Activated T-cell treated with anti-CD3 and anti-CD28 coated beads, Interleukin-2, amount 50 U/mL, for 72 hours (primary cell): ENCODE measurements at places on chromosomes 12 and 14.

GRCh38 chr12:29899212-29899931 lies 115.6 kb upstream of the TMTC1 start:
- DNase-seq, result no peak

GRCh38 chr12:9367201-9367600 lies 159.0 kb upstream of the PZP start:
- no peak for DNase-seq

DNA sequence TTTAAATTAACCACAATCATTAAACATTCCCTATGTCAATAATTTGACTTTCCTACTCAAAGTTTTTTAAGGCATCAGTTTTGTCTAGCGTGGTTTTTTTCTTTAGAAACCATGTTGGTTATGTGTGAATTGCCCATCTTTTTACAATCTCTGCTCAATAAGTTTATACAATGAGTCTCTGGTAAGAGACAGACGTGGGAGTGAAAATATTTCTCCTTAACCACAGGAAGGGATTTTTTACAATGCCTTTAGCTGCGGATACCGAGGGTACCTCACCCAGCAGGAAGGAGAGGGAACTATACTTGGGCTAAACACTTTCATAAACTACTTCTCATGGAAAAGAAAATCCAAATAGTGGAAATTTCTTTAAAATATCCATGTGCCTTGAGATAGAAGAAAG lies 191.4 kb upstream of the BCL2L14 start:
- no peak for DNase-seq

GRCh38 chr14:47366006-47366405 lies 309.4 kb downstream of the MDGA2 start:
- no peak for DNase-seq

DNA sequence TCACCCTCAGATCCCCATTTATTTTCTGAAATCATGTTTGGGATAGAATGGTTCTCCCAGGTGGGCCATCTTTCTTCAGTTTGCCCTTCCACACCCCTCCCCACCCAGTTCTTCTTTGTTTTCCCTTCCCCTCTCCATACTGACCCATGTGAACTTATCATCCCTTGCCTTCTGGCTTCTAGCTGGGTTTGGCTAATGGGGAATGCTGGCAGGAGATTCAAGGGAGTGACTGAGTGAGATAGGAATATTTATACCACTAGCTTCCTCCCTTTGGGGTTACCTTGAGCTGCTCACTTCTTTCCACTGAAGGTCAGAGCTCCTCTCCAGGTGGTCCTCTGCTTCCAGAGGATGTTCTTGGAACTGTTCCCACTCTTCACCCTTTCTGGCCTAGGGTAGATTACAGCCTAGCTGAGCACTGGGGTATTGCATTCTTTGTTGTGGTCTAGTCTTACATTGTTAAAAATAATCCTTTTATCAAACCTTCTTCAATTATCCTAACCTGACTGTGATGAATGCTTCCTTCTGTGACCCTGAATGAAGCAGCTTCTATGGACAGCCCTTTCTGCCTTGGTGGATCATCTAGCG lies 88.3 kb upstream of the ATP2B1 start:
- DNase-seq, result no peak
